Upper lobe of right lung (tissue), 1 donor: ENCODE measurements at places on chromosomes 11 and 22.

GRCh38 chr11:125892071-125892470 lies 4.6 kb downstream of the HYLS1 start:
- no peak for DNase-seq

- no peak for DNase-seq
These were observed 4.6 kb upstream of the ASCL3 start for GRCh38 chr11:8947230-8947943.

- DNase-seq, result no peak
These were observed 6.8 kb downstream of the GTSE1 start for GRCh38 chr22:46303347-46303965.

- no peak for DNase-seq
These were observed 187.4 kb upstream of the NAV2 start for GRCh38 chr11:19525276-19525675.

DNA sequence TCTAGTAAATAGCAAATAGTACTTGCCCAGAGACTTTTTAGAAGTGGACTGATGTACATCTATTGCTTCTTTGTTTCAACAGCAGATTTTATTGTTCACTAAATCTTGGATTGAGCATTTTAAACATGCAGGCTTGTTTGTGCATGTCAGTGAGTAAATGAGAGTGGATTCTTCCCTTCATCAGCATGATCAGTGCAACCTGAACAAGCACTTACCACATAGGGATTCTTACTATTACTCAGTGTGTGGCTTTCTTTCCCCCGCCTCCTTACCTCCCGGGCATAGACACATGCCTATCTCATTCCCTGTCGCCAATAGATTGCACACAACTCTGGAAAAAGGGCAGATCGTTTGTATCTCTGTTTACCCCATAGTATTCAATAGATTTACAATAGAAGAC lies 197.5 kb downstream of the C11orf87 start:
- no peak for DNase-seq

DNA sequence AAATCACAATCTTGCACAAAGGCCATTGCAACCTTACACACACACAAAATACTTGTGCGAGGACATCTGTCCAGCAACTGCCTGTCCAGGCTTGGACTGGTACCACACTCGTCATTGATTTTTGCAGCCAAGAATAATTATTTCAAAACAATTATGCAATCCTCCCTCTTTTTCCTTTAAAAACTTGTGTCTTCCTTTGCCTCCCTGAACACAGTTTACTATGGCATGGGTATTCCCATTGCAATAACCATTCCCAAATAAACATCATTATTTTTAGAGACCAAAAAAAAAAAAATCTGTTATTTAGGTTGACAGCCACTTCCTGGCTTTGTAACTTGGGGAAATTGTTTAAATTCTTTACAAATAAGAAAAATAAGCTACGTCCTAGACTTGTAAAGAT lies 54.0 kb downstream of the C11orf91 start:
- DNase-seq, result no peak

DNA sequence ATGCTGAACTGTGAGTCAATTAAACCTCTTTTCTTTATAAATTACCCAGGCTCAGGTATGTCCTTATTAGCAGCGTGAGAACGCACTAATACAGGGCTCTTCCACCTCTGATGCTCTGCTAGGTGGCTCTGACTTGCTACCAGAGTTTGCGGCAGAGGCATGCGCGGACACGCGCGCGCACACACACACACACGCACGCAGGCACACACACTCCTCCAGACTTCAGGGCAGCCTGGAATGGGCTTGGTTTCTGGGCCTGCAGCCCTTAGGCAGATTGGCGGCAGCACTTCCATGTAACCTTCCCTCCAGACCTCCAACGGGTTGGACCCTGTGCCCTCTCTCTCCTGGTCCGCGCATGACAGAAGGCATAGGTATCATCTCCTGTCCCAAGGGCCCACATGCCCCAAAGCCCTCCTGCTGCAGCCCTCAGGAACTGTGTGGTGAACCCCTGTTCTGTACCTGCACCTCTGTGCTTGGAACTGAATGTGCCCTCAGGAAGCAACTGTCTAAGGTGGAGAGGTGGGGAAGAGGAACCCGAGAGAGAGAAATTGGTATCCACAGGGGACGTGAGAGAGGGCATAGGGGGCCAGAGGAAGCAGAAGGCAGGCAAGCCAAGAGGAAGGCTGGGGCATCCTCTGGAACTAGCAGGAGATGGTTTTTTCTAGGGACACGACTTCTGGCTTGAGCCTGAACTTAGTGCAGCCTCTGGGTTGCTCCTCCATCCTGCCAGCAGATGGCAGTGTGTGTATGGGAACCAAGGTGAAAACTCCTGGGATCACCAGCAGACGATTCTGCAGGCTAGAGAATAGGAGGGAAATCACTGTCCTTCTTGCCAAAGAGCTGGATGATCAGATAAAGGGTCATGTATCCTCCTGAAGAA lies 23.4 kb upstream of the RIC3 start:
- no peak for DNase-seq

DNA sequence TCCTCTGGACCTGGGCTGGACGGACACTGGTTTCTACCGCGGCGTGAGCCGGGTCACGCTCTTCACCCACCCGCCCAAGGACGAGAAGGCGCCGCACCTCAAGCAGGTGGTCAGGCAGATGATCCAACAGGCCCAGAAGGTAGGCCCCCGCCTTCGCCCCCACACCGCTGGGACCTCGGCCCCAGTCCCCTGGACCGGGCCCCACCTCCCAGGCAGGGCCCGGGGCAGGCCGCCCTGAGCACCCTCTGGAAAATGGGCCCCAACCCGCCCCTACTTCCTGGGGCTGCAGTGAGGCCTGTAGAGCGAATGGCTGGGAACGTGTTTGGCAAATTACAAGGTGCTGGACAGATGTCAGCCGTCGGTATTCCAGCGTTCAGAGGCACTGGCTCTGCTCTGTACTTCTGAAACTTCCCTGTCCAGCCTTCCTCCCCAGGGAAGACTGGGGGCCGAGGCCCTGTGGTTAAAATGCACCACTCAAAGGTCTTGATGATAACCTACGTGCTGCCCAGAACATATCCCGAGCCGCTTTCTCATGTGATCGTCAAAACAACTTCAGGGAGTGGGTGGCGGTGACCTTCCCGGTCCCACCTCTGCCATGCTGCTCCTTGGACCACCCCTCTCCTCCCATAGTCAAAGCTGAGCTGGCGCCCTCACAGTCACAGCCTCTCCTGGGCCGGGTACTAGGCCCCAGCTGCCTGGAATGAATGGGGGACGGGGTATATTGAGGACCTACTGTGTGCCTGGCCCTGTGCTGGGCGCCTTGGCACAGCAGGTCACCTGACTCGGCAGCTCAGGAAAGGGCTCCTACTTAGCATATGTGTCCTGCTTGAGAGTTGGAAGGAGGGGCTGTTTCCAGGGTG lies 869 bp downstream of the FAM83F start:
- no peak for DNase-seq

DNA sequence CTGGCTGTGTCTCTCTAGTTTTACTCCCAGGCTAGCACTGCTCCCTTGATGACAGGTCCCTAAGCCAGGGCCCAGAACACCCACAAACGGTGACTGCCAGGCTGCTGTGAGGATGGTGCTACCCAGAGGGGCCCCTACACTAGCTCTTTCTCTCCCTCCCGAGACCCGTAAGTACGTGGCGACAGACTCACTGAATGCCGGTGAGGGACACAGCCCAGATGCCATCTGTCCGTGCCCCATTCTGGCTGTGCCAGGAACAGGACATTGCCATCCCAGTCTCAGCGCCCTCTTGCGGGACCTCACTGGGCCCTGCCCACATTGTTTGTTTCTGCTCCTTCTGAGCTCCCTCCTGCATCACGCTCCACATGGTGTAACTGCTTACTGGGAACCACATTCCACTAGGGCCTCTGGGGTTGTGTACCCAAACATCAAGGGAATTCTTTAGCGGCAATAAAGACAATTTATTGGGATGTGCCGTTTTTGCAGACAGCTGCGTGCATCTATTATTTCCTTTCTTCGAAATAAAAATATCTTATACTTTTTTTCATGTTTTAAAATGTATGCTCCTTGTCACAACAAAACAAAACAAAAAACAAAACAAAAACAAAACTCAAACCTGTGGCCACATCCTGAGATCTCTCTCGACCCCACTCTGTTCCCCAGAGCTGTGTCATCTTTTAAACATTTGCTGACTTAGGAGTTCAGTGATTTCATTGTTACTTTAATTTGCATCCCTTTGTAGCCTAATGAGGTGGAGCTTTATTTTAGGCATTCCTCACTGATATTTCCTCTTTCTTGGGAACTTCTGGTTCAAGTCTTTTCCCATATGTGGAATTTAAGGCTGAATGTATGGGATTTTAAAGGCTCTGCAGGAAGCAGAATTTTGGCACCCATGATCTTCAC lies 4.4 kb upstream of the TPCN2 start:
- peak; percentile 85 for DNase-seq

GRCh38 chr11:64916040-64916774 lies 802 bp downstream of the ATG2A start:
- peak; percentile 78 for DNase-seq

DNA sequence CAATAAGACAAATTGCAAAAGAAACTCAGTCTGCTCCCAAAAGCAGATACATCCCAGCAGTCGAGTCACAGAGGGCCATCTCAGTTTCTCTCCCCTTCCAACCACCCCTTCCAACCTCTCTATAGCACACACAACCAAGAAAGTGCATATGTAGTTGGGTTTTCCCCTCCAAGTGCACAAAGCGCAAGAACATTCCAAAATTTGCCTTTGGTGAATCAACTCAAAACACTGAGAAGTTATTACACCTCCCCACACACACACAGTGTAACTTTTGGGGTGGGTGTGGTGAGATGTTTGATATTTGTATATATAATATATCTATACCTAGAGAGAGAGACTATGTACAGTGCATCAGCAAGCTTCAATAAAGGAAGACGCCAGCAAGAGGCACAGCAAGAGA lies 10.2 kb upstream of the SCN4B start:
- no peak for DNase-seq

GRCh38 chr22:29352778-29353177 lies 35.6 kb downstream of the AP1B1 start:
- no peak for DNase-seq

- no peak for DNase-seq
These were observed 14.5 kb downstream of the PHLDB1 start for GRCh38 chr11:118621784-118622375.

DNA sequence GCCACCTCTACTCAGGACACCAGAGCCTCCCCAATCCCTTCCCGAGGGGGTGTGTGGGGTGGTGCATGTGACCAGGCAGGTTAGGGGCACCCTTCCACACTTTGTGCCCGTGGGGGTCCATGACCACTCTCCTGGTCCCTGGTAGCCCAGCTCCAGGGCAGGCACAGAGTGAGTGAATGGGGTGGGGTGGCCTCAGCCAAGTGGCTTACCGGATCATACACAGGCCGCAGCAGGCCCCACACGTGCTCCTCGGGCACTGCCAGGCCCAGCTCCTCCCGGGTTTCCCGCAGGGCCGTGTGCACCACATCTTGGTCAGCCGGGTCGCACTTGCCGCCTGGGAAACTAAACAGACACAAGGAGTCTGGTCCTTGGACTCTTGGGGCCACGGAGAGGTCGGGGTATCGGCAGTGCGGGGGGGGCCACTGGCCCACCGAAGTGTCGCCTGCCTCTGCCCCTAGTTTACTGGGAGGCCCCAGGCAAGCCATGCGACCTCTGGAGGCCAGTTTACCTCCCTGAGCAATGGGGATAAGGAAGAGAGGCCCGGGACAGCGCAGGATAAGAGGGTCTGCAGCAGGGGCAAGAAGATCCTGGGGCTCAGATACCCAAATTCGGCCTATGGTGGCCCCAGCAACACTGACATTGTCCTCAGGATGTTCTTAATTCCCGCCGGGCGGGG lies 889 bp downstream of the NUDT8 start:
- peak; percentile 66 for DNase-seq

GRCh38 chr11:38867338-38867737 lies 2269.3 kb upstream of the RAG2 start:
- no peak for DNase-seq

DNA sequence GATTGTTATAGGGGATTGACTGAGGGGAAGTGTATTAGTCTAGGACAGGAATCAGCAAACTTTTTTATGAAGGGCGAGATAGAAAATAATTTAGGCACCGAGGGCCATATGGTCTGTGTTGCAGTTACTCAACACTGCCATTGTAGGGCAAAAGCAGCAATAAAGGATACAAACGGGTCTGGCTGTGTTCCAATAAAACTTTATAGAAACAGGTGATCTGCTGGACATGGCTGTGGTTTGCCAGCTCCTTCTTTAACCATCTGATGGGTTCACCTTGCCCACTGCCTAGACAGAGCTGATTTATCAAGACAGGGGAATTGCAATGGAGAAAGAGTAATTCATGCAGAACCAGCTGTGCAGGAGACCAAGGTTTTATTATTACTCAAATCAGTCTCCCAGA lies 20.0 kb downstream of the PRR5L start:
- no peak for DNase-seq

DNA sequence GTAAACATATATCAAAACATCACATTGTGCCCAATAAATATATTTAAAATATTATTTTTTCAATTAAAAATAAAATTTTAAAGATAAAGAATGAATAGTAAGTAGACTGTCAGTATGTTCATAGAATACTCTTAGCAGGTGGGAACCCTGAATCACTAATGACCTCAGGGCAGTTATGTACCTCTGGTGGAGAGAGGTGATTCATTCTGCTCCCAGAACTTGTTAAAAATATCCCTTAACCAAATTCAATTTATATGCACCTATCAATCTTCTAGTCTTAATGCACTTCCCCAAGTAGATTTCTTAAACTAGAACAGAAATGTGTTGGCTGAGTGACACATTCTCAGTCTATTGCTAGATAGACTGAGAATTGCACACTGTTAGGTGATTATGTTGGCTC lies 183.9 kb upstream of the SYN3 start:
- no peak for DNase-seq

DNA sequence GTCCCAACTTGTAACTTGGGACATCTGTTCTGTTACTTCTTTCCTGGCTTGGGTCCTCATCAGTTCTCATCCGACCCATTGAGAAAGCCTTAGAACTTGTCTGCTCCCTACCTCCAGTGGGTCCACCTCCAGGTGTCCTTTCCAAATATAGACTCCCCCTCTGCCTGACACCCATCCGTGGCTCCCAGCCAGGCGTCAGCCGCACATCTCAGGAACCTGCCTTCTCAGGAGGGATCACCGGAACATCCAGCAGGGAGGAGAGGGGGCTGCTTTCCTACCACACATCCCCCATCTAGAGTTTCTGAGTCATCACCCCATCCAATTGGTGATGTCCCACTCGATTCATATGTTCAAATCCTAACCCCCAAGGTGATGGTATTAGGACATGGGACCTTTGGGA lies 36.5 kb downstream of the C11orf91 start:
- no peak for DNase-seq

GRCh38 chr11:101738452-101738851 lies 154.6 kb upstream of the TRPC6 start:
- no peak for DNase-seq

- DNase-seq, result peak; percentile 47
These were observed 51.1 kb downstream of the IGSF9B start for GRCh38 chr11:133905677-133906156.

- no peak for DNase-seq
These were observed 47.0 kb downstream of the IGLL5 start for GRCh38 chr22:22934543-22935055.

DNA sequence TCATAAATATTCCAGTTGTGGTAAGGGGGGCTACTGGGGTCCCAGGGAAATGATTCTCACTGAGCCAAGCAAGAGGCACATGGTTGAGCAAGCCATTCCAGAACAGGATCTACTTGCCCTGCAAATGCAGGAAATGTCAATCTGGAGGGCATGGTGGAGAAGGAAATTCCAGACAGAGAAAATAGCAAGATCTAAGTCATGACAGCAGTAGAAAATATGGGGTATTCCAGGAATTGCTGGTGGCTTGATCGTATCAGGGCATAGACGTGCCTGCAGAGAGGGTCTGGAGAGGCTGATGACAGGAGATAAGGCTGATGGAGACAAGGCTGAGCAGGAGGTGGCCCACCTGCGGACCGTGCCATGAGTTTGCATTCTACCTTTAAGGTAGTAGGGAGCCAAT lies 566.3 kb upstream of the CADM1 start:
- DNase-seq, result no peak
